ENCODE measurements at places on chromosomes 5 and 9.
A peak's percentile ranks its signal among the peaks of the same experiment; 100 is the strongest.

DNA sequence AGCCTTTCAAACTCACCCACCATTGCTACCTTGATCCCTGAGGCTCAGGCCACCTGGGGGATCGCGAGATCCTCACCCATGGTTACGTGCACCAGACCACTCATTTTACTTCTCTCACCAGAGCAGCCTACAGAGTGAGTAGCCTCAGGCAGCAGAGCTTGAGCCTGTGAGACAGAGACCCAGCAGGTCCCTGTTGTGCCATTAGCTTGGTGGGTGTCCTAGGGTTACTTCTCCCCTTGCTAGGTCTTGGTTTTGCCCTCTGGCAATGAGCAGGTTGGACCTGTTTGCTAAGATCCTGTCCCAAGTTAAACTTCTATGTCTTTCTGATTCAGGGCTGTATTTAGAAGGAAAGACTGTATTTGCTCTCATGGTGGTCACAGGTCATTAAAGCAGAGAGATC is 21.8 kb downstream of the WHRN start:
- H3K27ac ChIP-seq: no peak overlapping the region
- H3K36me3 ChIP-seq: no peaks in the 10 kb centered on the region
- no peak overlapping the region for H3K4me3 ChIP-seq
- DNase-seq: no peak
- peaks cover 5% of the 10 kb centered on the region for H3K4me1 ChIP-seq
- H3K27me3 ChIP-seq: no peaks in the 10 kb centered on the region

DNA sequence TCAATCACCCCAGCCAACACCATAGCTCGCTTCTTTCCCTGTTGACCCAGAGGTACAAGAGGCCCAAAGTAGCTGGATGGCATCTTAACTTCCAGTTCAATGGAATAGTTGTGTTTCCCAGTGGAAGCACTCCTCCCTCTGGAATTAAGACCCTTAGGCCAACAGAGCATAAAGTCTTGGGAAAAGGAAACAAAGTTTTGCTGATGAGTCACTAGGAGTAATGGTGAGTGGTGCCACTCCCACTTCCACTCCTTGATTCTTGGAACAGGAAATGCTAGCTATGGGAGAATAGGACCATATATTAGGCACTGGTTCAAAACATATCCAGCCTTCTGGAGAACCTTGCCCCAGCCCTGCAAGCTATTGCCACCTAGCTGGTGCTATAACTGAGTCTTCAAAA is 44.7 kb upstream of the LMX1B start:
- no peak overlapping the region for H3K4me3 ChIP-seq
- H3K36me3 ChIP-seq: no peaks in the 10 kb centered on the region
- peaks cover 7% of the 10 kb centered on the region for H3K4me1 ChIP-seq
- H3K27ac ChIP-seq: no peak overlapping the region
- DNase-seq: no peak

DNA sequence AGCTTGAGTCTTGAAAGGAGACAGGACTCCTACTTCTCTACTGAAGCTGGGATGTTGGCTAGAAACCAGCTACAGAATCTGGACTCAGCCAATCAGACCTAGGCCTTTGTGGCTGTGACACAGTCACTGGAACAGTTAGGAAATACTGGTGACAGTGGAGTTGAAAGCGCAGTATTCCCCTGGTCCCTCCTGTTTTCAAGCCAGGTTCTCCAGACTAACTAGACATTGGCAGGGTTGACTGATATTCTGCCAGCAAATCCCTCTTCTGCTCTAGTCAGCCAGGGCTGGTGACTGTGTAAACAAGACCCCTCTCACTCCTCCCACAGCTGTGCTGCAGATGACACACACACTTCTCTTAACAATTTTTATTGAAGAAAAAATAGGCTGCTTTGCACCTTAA is 8.7 kb downstream of the SHROOM1 start:
- H3K27ac ChIP-seq: no peak overlapping the region
- no peak for DNase-seq
- peaks cover 10% of the 10 kb centered on the region for H3K4me1 ChIP-seq
- no peaks in the 10 kb centered on the region for H3K27me3 ChIP-seq
- H3K36me3 ChIP-seq: no peaks in the 10 kb centered on the region

DNA sequence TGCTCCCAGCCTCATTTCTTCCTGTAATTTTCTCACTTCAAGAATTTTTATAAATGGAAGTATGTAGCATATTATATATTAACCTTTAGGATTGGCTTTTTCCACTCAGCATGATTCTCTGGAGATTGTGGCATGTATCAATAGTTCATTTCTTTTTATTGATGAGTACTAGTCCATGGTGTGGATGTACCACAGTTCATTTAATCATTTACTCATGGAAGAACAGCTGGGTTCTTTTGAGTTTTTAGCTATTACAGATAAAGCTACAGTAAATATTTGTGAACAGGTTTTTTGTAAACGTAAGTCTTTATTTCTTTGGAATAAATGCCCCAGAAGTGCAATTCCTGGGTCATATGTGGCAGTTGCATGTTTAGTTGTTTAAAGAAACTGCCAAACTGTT is 76.1 kb downstream of the UHRF2 start:
- H3K27ac ChIP-seq: no peak overlapping the region
- no peak for DNase-seq
- H3K4me1 ChIP-seq: peaks cover 16% of the 10 kb centered on the region
- no peak overlapping the region for H3K4me3 ChIP-seq

DNA sequence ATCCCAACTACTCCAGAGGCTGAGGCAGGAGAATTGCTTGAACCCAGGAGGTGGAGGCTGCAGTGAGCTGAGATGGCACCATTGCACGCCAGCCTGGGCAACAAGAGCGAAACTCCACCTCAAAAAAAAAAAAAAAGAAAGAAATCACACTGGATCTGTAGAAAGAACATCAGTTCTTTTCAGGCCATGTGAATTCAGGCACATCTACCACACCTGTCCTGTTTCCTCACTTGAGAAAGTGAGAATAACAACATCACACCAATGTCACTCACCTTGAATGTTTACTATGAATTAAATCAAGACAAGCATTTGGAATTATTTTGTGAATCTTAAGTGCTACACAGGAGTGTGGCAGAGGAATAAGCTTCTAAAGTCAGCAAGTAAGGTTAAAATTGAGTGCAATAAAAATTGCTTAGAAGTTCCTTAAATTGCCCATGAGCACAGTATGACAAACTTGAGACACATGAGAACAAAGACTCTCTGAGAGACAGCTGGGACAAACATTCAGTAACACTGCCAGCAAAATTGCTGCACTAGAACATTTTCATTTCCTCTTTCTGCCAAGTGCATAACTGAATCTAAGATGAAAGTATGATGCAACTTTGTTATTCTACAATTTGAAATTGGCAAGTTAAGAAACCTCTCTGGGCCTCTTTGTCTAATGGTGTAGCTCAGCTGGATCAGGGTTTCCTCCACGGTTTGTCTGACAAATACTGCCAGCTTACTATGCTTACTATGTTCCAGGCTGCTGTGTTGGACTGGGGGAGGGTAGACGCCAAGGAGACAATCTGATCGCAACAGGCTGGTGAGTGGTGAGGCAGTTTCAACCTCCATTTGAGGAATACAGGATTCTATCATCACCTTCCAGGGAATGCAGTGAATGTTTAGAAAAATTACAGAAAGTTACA is 1.9 kb upstream of the RIC1 start:
- H3K27me3 ChIP-seq: no peaks in the 10 kb centered on the region
- H3K4me1 ChIP-seq: peaks cover 37% of the 10 kb centered on the region
- peak overlapping the region; percentile 97 for H3K27ac ChIP-seq
- DNase-seq: no peak

GRCh38 chr5:5783021-5783420 is 360.5 kb downstream of the ICE1 start:
- no peak overlapping the region for H3K27ac ChIP-seq
- H3K27me3 ChIP-seq: no peaks in the 10 kb centered on the region
- DNase-seq: no peak
- H3K4me3 ChIP-seq: no peak overlapping the region

DNA sequence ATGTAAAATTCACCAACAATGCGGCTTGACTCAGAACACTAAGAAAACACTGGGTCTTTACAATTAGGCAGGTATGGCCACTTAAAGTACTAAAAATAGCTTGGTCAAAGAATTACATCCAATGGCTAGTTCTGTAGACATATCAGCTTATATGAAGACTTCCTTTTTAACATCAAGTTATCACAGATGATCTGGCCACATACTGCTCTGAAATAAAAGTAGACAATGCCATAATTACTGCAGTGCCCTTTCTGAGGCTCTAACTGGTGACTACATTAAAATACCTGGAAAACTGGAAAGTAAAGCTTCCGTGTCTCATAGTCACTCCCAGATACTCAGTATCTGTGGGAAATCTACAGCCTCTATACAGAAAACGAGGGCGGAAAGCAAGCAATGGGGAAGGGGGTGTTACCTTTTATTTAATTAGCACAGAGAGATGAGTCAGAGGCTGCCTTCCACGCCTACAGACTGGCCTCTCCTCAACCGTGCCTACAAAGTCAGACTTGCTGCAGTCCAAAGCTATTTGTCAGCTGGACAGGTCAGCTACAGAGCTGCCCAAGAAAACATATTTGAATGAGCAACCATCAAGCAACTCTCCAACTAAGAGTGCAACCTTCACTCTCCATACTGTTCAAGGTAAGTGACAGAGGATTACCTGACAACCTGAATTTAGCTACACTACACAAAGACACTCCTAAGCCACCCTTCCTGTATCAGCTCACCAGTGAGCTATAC is 8.7 kb downstream of the SERINC5 start:
- peak overlapping the region; percentile 10 for H3K4me3 ChIP-seq
- no peaks in the 10 kb centered on the region for H3K27me3 ChIP-seq
- H3K27ac ChIP-seq: peak overlapping the region; percentile 83
- H3K36me3 ChIP-seq: peaks cover 9% of the 10 kb centered on the region
- DNase-seq: no peak
- H3K4me1 ChIP-seq: peaks cover 42% of the 10 kb centered on the region

GRCh38 chr5:52856564-52856963 is 68.8 kb downstream of the ITGA1 start:
- DNase-seq: no peak
- H3K4me3 ChIP-seq: no peak overlapping the region
- peaks cover 25% of the 10 kb centered on the region for H3K4me1 ChIP-seq

DNA sequence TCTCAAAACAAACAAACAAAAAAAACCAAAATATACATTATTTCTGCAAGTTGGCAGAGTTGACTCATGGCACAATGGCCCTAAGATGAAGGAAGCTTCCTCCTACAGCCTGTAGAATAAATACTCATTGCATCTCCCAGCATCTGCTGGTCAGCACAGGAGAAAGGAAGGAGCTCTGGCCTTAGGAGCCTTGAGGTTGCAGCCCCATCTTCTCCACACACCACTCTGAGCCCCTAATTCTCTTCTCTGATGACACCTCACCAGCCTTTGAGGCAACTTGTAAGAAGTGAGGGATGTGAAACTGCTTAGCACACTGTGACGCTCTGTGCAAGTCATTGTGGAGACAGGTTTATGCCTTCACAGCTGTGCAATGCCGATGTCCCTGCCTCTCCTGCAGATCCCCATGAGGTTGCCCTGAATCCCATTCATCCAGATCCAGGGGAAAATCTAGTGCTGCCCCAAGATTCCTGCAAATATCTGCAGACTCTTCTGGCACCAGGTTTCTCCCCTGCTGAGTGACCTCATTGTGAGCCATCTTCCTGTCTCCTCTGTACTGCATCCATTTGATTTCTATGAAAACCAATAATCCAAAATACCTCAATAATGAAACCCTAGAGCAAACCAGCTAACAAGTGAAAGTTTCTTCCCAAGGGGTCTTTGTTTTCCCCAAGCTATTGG is 65.3 kb upstream of the TGFBR1 start:
- DNase-seq: no peak
- H3K4me1 ChIP-seq: peaks cover 41% of the 10 kb centered on the region
- H3K27ac ChIP-seq: peak overlapping the region; percentile 91
- H3K27me3 ChIP-seq: no peaks in the 10 kb centered on the region
- no peak overlapping the region for H3K4me3 ChIP-seq
- H3K36me3 ChIP-seq: no peaks in the 10 kb centered on the region

GRCh38 chr5:74934949-74935751 is 69.0 kb upstream of the FAM169A start:
- H3K36me3 ChIP-seq: no peaks in the 10 kb centered on the region
- no peaks in the 10 kb centered on the region for H3K27me3 ChIP-seq
- no peak for DNase-seq

DNA sequence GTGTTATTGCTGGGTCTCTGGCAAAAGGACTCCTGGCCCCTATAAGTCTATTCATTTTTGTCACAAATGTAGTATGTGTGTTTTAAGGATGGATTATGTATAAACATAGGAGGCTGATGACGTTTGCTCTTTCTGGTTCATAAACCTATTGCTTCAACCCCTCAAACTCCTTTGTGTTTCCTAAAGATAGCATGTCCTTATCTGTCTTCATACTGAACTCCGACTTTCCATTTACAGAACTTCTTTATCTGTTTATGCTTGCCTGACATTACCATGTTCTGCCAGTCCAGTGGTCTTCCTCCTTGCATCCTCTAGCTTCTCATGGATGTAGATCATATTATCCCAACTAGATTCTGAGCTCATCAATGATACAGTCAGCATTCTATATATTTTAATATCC is 46.1 kb downstream of the ARHGEF28 start:
- H3K36me3 ChIP-seq: peaks cover 14% of the 10 kb centered on the region
- no peak for DNase-seq
- H3K27me3 ChIP-seq: no peaks in the 10 kb centered on the region
- no peak overlapping the region for H3K27ac ChIP-seq
- peaks cover 57% of the 10 kb centered on the region for H3K4me1 ChIP-seq
